Tibial artery (tissue), 4 donors: ENCODE measurements at places on chromosomes 7 and 10.

- DNase-seq = no peak
These were observed 138.1 kb upstream of the CHST15 start for GRCh38 chr10:124231168-124232155.

DNA sequence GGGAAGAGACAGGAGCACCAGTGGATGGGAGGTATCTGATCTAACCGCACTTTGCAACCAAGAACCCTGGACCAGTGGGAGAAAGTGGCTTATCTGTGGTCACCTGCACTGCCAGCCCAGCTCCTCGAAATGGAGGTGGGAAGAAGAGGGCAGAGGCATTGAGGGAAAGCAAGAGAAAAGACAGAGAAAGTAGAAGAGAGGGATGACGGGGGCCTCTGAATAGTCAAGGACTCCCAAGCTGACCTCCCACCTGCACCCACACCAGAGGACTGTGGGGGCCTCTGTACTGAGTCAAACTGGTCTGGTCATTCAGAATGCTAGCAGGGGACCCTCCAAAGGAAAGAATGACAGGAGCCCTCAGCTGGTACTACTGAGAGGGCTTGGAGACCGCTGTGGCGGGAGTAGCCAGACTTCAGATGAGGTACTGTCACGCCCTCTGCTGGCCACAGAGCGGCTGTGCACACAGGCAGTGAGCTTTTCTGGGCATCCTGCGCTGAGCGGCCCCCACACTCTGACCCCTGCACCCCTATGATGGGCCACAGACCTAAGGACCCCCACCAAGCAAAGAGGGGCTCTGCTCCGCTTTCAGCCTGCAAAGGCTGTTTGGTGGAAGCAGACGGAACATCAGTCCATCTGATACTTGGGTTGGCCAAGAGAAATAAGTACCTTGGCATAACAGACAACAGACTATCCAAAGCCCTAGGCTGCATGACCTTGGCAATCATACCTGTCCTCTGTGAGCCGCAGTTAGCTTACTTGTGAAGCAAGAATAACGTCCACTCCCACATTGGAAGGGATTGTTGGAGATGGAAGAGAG, 112.9 kb downstream of the COL13A1 start:
- DNase-seq = peak; percentile 87

- DNase-seq = no peak
These were observed 452.0 kb upstream of the FZD8 start for GRCh38 chr10:36094096-36094495.

GRCh38 chr10:90707657-90708056, 150.2 kb downstream of the HTR7 start:
- no peak for DNase-seq

DNA sequence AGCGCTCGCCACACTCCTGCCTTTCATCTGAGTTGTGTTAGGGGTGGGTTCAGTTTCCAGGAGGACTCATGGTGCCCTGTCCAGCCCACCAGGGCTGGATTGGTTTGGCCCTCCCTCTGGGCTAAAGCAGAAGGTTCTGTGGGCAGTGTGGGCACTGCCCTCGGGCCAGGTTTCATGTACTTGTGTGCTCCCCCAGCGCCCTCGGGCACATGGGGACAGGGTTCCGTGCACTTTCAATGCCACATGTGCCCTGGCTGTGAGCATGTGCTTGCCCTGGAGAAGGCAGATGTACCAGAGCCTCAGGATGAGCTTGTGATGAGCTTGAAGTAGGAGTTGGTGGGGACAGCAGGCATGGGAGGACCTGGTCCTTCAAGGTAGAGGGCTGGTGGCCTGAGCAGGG, 35.6 kb upstream of the ZNF716 start:
- no peak for DNase-seq

DNA sequence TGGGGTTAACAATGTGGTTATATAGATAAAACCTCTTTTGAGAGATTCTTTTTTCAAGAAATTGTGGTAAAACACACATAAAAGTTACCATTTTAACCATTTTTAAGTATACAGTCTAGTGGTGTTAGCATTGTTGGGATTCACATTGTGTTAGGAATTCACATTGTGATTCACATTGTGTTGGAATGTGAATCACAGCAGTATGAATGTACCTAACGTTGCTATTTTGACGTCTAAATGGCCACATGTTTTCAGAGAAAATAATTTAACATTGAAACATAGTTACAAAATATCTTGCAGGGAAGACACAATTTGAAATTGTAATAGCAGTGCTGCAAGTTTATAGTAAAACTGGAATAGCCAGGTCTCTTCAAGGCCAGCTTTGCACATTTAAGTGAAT, 129.0 kb downstream of the BICC1 start:
- DNase-seq = no peak

- peak; percentile 3 for DNase-seq
These were observed 10.9 kb upstream of the RBP3 start for GRCh38 chr10:47337310-47337709.

GRCh38 chr10:86876748-86877147, 80.7 kb downstream of the MMRN2 start:
- no peak for DNase-seq
